ENCODE measurements at places on chromosomes 6 and 20.

DNA sequence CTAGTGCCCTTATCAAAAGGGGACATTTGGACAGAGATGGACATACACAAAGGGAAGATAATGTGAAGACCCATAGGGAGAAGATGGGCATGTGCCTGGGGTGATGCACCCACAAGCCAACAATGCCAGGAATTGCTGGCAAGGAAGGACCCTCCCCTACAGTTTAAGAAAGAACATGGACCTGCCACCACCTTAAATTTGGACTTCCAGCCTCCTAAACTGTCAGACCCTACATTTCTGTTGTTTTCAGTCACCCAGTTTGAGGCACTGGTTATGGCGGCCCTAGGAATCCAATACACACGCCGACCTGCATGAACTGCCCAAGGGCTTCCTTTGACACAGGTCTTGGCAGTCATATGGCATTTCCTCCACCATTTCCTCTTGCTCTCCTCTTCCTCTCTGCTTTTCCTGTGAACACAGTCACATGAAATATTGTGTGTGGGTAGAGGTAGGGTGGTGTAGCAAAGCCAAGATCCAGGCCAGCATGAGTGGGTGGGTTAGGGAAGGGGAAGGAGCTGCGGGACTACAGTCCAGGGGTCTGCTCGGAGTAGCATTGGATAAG lies 115.6 kb downstream of the ZDHHC14 start:
- no peak for DNase-seq

- no peak for DNase-seq
Observed at GRCh38 chr6:170393807-170394399, 87.3 kb downstream of the FAM120B start.

- DNase-seq = no peak
Observed at GRCh38 chr6:11121851-11122250, 10.3 kb upstream of the ERVFRD-1 start.

GRCh38 chr20:61345656-61346055 lies 93.6 kb downstream of the CDH4 start:
- no peak for DNase-seq

GRCh38 chr6:6686176-6686575 lies 97.7 kb downstream of the LY86 start:
- DNase-seq = no peak

- DNase-seq = peak; percentile 8
Observed at GRCh38 chr20:35767683-35768481, 3.9 kb upstream of the PHF20 start.

DNA sequence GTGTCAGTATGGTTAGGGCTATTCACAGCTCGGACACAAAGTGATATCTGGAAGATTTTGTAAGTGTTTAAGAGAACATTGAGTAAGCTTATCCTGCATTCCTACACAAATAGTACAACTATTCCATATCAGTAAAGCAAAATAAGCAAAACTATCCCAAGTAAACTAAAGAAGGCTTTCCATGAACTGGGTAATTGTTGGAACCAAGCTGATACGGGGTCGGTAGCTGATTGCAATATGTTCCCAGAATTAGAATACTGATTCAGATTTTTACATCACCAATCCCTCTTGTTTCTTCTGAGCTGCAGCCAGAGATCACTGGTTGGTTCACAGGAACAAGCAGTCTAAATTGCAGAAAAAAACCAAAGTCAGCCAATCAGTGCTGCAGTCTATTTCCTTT lies 54.1 kb downstream of the CDS2 start:
- no peak for DNase-seq

GRCh38 chr6:111874025-111874415 lies 768 bp upstream of the FYN start:
- DNase-seq = no peak

DNA sequence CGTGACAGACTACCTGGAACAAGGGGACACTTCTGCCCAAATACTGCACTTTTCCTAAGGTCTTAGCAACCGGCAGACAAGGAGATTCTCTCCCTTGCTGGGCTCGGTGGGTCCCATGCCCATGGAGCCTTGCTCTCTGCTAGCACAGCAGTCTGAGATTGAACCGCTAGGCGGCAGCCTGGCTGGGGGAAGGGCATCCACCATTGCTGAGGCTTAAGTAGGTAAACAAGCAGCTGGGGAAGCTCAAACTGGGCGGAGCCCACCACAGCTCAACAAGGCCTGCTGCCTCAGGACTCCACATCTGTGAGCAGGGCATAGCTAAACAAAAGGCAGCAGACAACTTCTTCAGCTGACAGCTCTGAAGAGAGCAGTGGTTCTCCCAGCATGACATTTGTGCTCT lies 87.8 kb upstream of the ASCC3 start:
- no peak for DNase-seq

DNA sequence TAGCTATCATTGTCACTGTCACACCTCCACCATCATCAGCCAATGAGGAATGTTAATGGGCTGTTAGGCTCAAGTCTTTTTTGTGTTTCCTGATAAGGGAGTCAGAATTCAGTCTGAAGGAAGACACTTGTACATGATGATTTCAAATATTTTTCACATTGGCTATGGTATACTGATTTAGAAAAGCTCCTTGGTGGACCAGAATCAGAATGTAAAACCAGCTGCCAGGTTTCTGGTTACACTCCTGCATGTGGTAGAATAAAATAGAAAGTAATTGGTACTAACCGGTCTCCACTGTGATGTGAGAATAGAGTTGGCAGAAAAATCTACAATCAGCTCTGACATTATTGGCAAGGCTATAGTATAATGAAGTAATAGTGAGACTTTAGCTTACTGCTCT lies 10.7 kb downstream of the COL9A1 start:
- DNase-seq = no peak

DNA sequence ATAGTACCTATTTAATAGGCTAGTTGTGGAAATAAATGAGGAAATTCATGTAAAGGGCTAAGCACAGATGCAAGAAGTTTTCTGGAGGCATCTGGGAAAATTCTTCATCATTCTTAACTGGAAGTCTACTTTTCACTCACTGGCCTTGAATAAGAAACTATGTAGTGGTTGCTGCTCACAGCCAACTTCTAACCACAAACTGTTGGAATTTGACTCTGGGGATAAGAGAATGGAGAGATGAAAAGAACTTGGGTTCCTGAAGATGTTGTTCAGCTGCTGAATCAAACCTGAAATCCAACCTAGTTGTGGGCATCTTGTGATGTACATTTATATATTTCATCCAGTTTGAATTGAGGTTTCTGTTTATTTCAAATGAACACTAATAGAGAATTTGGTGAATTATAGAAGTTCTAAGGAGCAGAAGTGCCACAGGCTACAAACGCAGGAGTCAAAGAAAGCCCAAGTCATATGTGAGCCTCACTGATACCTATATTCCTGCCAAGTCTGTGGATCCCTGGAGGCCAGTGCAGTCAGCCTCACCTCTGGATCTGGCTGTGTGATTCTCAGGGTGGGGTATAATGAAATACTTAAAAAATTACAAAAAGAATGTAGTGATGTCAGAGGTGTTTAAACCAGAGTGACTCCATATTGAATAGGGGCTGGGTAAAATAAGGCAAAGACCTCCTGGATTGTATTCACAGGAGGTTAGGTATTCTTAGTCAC lies 18.7 kb upstream of the MEI4 start:
- DNase-seq = no peak

DNA sequence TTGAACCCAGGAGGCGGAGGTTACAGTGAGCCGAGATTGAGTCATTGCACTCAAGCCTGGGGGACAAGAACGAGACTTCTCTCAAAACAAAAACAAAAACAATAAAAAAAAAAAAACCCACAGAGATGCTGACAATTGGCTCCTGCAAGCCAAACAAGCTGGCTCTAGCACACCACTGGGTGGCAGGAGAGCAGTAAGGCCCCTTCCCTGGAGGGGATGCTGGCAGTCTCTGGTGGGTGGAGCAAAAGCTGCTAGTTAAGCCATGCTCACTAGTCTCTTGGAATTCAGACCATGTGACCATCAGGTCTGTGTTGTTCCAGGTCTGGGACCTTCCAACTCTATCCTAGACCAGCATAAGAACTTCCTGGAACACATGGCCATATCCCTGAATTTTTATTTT lies 18.9 kb upstream of the DSN1 start:
- DNase-seq = no peak

DNA sequence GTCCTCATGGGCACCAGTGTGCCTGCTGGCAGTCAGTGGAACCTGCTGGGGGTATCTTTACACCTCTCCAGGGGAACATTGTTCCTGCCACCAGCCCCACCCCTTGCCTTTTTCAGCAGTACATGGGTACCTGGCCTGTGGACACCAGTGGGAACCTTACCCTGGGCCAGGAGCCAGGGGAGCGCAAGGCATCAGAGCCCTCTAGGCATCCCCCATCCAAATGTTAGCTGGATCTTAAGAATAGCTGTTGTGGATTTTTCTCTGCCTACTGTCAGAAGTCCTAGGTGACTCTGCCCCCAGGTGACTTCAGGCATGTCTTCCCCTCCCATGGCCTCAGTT lies 38.8 kb upstream of the ID1 start:
- no peak for DNase-seq

Data from thoracic aorta (tissue), 2 donors.